ENCODE measurements at places on chromosomes 3 and 15.

DNA sequence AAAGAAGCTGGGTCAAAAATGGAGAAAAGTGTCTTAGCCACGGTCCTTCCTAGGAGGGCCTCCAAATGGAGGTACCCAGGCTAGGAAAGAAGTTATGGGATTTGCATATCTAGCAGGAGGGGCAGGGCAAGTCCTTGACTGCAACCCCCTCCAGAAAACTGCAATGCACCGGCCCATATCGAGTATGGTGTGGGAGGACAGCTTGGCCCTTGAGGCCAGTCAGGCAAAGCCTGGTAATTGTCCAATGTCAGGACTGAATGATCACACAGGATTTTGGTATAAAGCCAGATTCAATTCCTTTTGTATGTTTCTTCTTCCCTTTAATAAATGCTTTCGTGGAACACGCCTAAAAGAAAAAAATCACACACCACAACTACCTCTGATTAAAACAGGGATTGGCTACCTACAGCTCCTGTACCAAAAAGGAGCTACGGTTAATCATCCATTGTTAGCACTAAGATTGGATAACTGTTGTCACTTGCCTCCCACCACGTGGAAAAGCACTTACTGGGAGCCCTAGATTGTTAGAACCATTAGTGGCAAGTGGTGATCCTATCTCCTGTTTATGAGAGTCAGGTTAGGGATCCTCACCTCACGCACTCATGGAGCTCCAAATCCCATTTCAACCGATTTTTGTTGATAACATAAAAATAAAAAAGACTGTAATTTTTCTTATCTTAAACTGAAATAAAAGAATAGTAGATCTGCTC lies 1.2 kb downstream of the ZNF770 start:
- no peak for DNase-seq

DNA sequence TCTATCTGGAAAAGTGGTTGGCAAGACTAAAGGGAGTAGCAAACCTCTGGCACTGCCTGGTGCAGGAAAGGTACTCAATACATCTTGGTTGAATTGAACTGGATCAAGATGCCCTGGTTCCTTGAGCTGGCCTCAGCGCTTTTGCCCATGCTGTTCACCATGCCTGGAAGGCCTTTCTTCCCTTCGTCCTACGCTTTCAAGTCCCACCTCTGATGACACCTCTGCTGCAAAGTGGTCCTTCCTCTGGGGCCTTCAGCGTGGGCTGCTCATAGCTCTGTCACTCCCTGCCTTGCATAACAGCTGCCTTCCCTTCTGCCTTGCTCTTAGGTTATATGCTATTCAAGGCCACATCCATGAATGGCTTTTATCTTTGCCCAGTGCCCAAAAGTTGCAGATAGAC lies 23.0 kb downstream of the ITGA11 start:
- DNase-seq: no peak

DNA sequence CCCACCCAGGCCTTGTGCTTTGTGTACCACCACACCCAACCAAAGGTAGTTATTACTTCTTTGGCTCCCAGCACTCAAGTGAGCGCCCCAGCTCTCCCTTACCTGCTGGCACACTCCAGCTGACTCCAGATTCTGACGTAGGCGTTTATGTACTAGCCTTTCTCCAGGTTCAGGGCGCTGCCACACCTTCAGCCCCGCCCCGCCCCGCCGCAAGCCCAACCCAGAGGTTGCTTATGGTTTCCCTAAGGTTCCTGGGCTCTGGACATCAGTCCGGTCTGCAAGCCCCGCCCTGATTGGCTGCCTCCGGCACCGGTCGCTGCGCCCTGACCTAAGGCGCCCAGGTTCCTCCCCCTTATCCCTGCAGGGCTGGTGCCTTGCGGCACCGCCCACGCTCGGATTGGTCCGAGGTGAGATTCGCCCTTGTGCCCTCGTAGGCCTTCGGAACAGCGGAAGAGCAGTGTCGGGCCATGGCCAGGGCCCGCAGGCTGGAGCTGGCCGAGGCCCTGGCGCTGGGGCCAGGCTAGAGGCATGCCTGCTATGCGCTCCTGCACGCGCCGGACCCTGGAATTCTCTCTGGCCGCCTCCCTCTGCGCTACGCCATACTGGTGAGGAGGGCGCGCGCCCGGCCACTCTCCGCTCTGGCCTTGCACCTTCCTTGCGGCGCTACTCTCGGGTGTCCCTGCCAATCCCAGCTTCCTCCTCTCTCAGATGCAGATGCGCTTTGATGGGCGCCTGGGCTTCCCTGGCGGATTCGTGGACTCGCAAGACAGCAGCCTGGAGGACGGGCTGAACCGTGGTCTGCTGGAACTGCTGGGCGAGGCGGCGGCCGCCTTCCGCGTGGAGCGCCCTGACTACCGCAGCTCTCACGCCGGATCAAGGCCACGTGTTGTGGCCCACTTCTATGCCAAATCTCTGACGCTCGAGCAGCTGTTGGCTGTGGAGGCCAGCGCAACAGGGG lies 19.8 kb upstream of the NUDT16 start:
- DNase-seq: no peak

DNA sequence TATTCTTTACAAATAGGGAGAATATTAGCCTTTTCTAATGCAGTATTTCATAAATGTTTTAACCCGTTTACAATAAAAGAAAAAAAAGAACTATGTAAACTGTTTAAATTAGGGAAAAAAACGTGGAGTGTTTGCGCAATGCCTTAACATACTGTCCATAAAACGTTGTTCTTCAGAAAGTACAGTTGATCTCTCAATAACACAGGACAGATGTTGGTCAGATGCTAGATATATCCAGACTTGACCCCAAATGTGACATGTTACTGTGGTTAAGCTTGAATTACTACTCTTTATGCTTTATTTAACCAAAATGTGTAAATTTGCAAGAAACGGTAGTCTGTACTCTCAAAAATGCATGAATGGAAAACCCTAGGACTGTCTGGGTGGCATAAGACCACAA lies 110.3 kb downstream of the PLOD2 start:
- DNase-seq: no peak

DNA sequence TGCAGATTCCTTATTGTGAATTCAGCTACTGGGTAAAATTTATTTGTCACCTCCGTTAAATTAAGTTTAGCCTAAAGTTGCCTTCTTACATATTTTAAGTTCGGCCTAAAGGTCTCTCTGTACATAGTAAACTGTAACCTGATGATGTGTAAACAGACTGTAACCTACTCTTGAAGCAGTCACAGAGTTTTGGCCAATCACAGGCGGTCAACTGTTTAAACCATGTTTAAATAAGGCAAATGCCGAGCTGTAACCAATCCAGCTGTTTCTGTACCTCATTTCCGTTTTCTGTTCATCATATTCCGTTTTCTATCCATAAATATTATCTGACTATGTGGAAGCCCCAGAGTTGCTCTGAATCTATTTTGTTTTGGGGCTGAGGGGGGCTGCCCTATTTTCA lies 2.4 kb upstream of the ADAMTSL3 start:
- DNase-seq: no peak

DNA sequence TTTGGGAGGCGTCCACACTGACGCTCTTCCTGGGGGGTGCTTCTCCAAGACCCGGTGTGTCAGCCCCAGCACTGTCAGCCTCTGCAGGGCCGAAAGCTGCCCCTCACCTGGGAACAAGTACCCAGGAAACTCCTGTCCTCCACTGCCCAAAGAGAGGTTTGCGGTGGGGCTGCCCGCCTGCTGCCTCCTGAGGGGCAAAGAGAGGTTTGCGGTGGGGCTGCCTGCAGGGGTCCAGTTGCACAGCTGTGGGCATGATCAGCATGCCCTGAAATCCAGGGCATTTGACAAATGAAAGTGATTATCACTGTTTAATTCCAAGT lies 15.1 kb upstream of the SNRPA1 start:
- no peak for DNase-seq
